ENCODE measurements at places on chromosomes 2 and 18.

- no peak for DNase-seq
Observed at GRCh38 chr2:69046221-69046662, 33.3 kb downstream of the ANTXR1 start.

DNA sequence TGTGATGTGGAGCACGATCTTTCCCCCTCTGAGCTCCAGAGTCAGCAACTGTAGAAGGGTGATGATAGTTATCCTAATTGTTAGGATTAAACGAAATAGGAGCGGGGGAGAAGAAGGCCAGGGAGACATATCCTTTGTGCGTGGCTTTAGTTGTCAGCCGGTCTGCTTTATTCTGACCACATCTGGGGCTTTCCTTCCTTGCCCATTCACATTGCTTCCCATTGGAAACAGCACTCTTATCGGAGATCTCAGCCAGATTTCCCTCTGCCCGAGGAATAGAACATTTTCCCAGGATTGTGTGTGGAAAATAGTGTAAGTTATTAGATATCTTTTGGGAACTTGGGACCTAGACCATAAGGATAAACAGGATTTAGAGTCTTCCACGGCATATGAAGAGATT is 1.5 kb downstream of the RALB start:
- no peak for DNase-seq

DNA sequence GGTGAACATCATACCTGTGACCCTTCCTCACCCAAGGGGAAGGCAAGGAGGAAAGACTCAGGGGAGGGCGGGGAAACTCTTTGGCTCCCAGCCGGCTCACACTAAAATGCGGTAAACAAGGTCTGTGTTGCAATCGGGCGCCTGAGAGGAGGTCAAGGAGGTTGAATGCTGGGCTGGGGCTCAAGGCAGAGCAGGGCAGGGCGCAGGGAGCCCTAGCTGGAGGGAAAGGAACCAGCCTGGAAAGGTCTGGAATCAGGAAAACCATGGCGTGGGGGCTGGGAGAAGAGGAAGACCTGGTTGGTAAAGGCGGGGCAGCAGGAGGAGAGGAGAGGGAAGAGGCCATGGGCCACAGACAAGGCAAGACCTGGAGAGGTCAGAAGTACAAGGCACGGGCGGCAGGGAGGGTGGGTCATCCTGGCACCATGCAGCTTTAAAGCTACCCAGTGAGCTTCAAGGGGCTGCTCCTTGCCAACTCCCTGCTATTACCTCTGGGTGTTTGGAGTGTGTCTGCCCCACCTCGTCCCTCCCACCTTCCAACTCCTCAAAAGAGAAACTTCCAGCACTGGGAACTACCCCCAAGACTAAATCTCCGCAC is 4.8 kb upstream of the TMEM37 start:
- DNase-seq = no peak

DNA sequence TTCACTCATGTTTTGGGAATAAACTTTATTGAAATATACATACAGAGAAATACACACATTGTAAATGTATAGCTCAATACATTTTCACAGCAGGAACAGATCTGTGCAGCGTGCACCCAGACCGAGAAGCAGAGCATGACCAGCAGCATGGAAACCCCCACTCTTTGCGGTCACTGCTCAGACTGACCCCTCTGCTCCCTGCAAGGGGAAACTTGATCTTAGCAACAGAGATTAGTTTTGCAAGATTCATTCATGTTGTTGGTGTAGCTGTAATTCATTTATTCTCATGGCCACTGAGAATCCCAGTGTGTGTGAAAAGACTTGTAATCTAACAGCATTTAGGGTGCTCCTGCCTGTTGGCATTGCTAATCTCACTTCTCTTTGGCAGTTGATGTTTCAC is 35.2 kb downstream of the LPIN1 start:
- DNase-seq = no peak

DNA sequence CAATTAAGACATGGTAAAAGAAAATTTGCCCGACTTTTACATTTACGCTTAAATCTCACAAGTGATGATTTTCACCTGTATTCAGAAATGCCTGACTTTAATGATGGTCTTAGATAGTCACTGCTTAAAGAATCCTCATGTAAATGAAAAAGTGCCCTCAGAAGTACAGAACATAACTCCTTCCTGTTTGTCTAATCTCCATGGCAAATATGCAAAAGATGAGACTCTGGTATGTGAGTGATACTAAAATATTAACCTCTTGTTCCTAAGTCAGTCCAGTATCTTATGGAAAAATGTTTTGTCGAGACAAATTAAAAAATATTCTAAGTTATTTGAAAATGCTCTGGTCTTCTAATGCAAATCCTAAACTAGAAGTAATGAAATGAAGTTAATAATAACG is 29.2 kb downstream of the KCTD1 start:
- DNase-seq = no peak

DNA sequence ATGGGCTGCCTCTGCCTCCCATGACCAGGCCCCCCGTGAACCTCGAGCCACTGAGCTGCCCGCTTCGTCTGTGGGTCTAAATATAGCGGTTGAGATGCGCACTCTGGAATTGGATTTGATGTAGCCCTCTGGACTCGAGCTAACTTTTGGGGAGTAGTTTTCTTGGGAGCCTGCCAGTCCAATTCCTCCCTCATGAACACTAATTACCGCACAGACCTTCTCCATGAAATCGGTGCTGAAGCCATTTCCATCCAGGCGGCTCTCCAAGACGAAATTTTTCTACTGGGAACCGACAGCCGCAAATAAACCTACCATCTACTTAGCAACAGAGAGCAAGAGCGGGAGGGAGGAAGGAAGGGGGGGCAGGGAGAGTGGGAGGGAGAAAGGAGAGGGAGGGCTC is 63.6 kb downstream of the CELF4 start:
- DNase-seq = no peak

- DNase-seq = no peak
Observed at GRCh38 chr2:108553209-108553919, 19.1 kb downstream of the LIMS1 start.

DNA sequence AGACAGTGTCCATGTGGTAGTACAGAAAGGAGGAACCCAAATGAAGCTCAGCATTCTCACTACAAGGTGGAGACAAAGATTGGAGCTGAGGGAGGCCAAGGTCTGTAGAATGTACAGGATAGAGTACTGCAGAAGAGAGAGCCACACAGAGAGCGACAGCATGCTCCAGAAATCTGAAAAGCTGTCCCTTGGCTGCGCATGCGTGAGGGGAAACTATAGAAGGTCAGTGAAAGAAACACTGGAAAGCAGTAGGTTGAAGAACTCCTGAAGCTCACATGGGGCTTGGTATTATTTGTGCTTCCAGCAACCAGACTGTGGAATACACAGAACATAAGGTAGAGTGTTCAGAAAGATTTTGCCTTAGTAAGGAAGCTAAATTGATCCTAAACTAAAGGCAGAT is 142.5 kb downstream of the TXNL1 start:
- DNase-seq = no peak

DNA sequence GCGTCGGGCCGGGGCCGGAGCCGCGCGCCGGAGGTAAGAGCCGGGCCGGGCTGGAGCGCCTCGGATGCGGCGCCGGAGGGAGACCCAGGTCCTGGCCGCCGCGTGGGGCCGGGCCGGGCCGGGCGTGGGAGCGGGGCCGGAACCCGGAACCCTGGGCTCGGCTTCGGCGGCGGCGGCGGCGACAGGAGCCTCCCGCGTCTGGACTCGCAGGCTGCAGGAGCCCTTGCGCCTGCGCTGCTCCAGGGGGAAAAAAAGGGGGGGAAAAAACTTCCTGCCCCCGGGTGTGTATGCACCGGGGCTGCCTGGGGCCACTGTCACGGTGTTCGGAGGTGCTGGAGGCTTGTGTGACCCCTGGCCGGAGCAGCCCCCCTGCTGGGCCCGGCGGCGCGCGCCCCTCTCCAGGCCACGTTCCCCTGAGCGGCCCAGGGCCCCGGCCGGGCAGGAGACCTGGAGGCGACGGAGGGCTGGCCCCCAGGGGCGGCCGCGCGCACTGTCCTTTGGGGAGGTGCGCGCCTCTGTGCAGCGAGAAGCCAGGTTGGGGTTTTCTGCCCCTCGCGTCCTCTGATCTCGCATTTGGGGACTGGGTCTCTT is 864 bp downstream of the KLHL29 start:
- DNase-seq = no peak

GRCh38 chr2:20174410-20174809 is 50.5 kb downstream of the SDC1 start:
- DNase-seq = no peak

DNA sequence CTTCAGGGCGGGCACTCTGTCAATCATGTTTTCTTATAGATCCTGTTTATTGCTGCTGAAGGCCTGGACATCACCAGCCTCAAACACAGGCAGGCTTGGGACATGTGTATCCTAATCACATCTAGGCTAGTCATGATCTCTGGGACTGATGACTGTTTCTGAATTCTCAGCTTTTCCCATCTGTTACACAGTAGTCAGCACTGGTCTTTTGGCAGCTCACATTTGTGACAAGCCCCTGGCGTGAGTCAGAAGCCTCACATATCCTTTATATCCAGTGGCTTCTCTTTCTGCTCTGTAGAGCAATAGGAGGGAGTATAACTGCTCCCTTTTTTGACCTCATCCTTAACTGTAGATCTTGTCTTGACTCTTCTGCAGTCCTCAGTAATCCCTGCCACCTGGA is 4.5 kb downstream of the SEMA4F start:
- no peak for DNase-seq

DNA sequence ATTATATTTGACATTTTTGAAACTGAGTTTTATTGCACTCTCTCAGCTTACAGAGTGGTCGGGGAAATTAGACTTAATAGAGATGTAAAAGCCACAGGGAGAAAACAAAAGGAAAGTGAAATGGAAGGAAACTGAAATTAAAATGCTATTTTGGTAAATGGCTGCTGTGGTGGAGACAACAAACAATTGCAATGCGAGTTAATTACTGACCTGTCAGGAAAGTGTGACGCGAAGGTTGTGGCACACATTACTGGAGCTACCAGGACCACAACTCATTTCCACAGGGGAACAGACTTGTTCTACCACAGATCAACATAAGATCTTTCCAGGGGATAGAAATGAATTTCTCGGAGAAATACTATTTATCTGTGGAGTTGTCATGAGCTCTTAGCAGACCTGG is 19.5 kb downstream of the ARHGAP15 start:
- DNase-seq = no peak

- no peak for DNase-seq
Observed at GRCh38 chr2:101623031-101623521, 74.4 kb upstream of the MAP4K4 start.

DNA sequence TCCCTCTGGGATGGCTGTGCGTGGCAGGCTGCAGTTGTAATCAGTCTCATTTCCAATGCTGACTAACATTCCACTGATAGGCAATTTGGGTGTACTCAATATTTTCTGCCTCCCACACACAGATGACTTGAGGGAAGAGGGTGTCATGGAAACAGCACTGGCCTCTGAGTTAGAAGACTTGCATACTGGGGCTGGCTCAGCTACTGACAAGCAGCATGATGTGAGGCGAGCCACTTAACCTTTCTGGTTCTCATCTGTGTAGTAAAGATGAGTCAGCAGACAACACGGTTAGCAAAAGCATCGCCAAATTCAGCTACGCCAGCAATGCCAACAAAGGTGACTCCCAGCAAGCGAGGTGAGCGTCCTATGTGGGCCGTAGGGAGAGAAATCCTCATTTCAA is 73.5 kb downstream of the COLEC12 start:
- DNase-seq = no peak

DNA sequence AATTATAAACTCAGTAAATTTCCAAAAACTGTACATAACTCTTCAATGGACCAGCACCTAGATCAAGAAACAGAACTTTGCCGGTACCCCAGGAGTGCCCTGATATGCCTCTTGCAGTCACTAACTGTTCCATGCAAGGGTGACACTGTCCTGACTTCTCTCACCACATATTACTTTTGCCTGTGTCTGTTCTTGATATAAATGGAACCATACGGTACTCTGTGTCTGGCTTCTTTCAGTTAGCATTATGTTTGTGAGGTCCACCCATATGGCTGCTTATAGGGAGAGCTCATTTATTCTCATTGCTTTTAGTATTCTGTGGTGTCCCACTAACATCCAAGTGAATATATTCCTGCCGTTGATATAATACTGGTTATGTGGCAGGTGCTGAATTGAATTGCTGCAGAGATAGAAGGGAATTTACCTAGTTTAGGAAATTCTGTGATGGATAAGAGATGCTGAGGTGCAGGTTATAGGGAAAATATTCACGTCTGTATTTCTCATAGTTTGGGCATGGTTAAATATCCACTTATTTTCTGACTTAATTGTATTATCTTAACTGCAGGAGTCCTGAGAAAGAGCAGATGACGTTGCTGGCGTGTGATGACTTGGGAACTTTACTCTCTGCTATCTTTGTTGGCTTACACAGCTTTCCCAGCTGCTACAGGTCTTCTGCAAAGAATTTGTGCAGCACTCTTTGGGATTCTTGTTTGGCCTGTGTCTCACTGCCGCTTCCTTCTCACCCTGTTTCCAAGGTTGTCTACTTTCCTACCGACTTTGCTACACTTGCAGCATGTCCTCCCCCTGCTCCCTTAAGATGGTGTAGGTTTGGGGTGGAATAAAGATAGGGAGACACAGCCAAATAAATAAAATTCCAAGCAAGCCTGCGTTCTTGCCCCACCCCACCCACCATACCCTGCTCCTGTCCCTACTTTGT is 107.9 kb downstream of the MAP4K4 start:
- DNase-seq = no peak

DNA sequence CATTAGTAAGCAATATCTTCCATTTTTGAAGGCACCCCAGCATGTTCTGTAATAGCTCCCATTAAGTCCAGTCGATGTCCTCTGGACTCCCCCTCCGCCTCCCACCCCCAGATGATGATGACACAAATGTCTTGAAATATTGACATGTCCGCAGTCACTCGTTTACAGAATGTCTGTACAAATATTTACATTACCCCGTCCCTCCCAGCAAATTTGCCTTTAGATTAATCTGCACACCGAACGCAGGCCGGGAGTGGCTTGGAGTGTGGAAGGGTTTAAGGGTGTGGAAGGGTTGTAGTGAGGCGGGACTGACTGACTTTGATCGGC is 853 bp upstream of the OSBPL6 start:
- DNase-seq = no peak

GRCh38 chr18:45332871-45333270 is 282.4 kb upstream of the SLC14A2 start:
- DNase-seq = no peak

- no peak for DNase-seq
Observed at GRCh38 chr2:190339394-190339793, 4.0 kb upstream of the INPP1 start.

GRCh38 chr2:20126040-20126439 is 74.6 kb upstream of the LAPTM4A start:
- no peak for DNase-seq

All from activated CD4-positive, alpha-beta T cell treated with anti-CD3 and anti-CD28 coated beads for 1 hour (primary cell).